ENCODE measurements at places on chromosomes 13 and 19. TPM values are rescaled to one million over a fixed set of nuclear protein-coding genes. Genes with fewer than 3 reads are reported as not detected.
A peak's percentile ranks its signal among the peaks of the same experiment; 100 is the strongest.

GRCh38 chr13:46596466-46596865, 43.5 kb downstream of the LRCH1 start:
- DNase-seq, result no peak

DNA sequence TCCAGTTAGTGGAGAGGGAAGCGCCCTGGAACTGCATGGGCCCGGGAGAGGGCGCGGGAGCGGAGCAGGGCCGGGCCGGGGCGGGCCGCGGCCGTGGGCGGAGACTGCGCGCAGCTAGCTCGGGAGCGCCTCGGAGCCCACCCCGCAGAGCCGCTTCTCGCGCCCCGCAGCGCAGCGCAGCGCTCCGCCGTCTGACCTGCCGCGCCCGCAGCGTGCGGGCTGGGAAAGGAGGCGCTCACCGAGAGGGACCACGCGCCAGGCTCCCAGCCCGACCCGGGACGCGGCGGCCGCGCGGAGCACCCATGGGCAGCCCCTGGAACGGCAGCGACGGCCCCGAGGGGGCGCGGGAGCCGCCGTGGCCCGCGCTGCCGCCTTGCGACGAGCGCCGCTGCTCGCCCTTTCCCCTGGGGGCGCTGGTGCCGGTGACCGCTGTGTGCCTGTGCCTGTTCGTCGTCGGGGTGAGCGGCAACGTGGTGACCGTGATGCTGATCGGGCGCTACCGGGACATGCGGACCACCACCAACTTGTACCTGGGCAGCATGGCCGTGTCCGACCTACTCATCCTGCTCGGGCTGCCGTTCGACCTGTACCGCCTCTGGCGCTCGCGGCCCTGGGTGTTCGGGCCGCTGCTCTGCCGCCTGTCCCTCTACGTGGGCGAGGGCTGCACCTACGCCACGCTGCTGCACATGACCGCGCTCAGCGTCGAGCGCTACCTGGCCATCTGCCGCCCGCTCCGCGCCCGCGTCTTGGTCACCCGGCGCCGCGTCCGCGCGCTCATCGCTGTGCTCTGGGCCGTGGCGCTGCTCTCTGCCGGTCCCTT, at the start of gene MLNR:
Gene MLNR, plus strand, starts transcription at position 303 of the 820 bp plus-strand sequence. Its CDS starts 0 bp downstream, at position 303.
- DNase-seq, result no peak

GRCh38 chr19:19619181-19619848, 828 bp upstream of the PBX4 start:
- no peak for DNase-seq

DNA sequence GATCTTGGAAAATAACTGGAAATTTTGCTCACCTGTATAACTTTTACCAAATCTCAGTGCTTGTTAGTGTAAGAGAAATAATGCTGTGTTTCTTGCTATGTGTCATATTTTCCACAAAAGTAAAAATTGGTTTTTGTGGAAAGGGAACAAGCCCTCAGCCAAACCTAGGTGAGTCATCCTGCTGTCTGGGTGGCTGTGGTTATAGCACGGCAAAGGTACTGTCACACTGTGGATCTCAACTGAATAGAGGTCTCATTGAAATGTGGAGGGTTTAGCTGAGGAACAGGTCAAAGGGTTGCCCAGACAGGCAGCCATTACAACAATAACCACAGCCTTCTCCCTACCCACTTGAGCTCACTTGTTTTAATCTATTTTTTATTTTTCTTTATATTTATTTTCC, 338.8 kb upstream of the DACH1 start:
- no peak for DNase-seq

DNA sequence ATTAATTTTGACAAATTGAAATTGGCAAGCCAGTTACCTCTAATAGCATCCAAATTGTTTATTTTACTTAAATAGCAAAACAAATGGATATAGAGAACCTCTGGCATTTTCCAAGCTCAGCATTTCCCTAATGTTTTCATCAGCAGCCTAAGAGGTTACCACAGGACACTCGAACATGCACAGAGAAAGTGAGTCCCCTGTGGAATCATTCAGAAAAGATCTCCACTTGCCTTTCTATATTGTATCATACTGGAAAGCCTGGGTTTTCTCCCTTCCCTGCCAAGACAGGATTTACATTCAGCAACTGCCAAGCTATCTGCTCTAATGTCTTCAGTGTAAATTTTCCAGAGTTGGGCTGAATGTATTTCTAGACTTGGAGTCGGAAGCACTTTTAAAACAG, 188.9 kb downstream of the KCTD12 start:
- no peak for DNase-seq

DNA sequence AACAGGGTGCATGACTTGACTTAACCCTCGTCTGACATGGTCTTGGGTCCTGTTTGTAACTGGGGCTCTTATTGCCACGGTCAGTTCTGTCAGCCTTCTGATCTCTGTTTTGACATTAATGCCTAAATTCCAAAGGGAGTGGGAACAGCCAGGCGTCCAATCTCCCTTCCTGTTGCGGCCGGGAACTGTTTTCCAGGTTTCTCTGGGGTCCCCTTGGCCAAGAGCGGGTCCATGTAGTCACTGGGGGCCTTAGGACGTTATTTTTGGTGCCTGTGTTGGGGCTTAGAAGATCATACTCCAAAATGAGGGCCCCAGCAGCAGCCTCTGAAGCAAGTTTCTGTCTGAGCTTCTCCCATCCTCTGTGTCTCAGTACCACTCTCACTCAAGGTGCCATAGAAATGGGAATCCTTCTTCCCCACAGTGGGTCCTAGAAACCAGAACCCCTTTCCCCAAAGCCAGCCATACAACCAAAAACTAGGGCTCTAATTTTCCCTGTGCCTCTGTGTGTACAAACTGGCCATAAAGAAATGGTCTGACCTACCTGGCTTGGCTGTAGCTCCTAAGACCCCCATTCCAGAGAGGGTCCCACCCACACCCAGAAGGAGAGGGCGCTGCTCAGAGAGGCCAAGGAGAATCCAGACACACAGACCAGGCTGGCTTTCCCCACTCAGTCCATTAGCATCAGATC, 50.4 kb downstream of the C13orf46 start:
- DNase-seq, result no peak

- DNase-seq, result no peak
Observed at GRCh38 chr13:50664951-50665350, 178.5 kb downstream of the DLEU7 start.

- DNase-seq, result no peak
Observed at GRCh38 chr19:3778899-3779723, 7.1 kb downstream of the MATK start.

ZNF426 gene
- 24.6 TPM for total RNA-seq

MYO16 gene
- total RNA-seq, result not detected

RXFP2 gene
- total RNA-seq, result not detected

DNA sequence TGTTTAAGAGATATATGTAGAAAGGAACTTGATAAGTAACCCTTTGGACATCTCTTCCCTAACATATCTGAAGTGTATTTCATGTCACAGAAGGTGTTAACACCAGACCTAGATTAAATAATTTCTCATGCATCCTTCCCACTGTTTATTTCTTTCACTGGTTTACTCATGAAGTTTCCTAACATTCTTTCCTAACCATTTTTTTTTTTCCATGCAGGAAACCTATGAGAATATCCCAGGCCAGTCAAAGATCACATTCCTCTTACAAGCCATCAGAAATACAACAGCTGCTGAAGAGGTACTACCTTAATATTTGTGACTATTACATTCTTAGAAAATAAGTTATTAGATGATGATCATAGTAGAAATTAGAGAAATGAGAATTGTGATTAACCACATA, 28.8 kb downstream of the IPO5 start:
- DNase-seq, result no peak

GRCh38 chr13:44050450-44051063, 170.9 kb downstream of the LACC1 start:
- no peak for DNase-seq

DNA sequence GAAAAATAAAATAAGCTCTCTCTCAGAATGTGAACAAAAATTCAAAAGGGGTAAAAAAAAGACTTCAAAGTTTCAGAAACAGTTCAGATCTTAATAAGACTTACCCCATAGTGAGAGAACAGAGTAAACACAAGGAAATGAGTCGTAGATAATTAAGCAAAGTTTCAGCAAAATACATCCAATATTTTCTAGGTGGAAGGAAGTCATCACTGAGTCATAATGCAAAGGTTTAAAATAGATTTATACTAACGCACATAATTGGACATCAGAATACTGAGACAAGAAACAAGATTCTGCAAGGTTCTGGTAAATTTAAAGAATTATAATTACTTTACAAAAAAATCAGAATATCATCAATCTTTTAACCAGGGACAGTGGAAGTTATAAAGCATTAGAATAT, 1370.7 kb upstream of the ATXN8OS start:
- no peak for DNase-seq

DNA sequence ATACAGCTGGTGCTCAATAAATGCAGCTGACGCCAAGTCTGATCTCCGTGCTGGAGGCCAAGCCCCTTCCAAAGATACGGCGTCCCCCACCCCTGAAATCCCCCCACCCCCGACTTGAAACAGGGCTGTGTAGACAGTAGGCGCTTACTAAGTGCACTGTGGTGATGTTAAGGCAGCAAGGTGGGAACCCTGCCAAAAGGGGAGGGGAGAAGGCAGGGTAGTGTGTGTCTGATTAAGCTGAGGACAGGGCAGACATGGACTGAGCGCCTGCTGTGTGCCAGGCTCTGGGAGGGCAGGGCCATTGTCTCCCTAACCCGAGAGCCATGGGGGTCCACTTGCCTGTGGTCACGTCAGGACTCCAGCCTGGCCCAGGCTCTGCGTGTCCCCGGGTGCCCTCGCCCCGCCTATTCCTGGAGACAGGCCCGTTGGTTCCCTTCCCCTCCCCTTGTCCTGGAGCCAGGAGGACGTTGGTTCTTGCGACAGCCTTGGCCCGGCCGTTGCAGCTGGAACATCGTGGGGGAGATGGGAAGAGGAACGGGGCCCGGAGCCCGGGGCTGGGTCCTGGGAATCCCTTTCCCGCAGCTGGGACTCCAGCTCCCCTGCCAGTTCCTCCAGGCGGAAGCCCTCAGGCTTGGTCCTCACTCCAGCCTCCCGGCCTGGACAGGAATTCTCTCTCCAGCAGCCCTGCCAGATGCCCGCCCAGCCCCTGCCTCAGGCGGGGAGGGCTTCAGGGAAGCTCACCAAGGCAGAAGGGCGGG, 1.7 kb upstream of the ELANE start:
- DNase-seq, result peak; percentile 59

GRCh38 chr13:101691341-101691860, 238.9 kb downstream of the ITGBL1 start:
- DNase-seq, result no peak

GRCh38 chr19:46371371-46371901, 24.5 kb downstream of the PPP5C start:
- peak; percentile 59 for DNase-seq

ZNF607 gene
- 1.8 TPM for total RNA-seq

GRCh38 chr13:99376132-99376531, 68.9 kb upstream of the GPR183 start:
- no peak for DNase-seq

- no peak for DNase-seq
Observed at GRCh38 chr13:73625562-73626339, 508.5 kb downstream of the KLF12 start.

DNA sequence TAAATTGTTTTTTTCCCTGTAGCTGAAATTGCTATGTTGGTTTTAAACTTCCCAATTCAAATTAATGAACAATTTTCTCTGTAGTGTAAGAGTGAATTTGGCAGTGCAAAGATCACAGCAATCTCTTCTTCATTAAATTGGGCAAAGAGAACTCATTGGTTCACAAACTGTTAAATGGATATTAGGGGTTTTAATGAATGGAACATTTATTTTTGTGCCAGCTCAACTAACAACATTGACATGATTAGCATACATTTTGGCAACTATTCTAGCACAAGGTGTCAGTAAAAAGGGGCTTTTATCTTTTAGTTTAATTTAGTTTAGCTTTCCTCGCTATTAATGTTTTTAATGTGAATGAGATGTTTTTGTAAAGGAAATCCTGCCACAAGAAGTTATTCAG, 7.1 kb downstream of the PCDH20 start:
- DNase-seq, result no peak

- DNase-seq, result no peak
Observed at GRCh38 chr19:15640294-15640903, at the start of gene CYP4F3. Gene CYP4F3 (plus strand): TSS chr19:15640897. CDS start chr19:15641416, 519 bp downstream.

DNA sequence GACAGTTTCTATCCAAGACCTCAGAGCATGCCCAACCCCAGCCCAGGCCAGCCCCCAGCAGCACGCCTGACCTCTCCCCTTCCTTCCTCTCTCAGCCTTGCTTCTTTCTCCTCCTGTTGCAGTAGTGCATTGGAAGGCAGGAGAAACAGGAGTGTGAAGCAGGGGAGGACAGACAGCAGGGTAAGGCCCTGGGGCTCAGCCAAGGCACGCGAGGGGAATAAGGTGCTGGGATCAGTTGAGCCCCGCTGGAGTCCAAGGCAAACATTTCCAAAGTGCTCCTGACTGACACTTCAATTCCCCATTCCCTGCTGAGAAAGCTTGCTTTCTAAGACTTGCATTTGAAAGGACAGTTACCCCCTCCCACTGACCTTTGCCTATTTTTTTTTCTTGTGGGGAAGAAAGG, 73.1 kb upstream of the OLFM4 start:
- no peak for DNase-seq

DNA sequence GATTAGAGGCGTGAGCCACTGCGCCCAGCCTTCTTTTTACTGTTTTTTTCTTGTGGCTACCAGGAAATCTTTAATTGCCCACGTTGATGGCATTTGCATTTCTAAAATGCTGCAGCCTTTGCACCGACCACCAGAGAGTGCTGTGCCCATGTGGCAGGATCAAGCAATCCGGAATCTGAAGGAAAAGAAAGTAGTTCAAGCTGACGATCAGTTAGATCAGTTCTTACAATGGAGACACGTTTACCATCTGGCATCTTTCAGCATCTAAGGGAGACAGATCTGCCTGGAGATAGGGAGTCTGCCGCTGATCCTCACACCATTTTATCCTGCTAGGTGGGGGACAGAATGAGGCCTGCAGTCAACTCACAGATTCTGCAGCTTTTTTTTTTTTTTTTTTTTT, 19.9 kb downstream of the TINCR start:
- DNase-seq, result no peak
